Fibroblast of lung (primary cell): ENCODE measurements at places on chromosomes 3 and 15.

- DNase-seq = no peak
Observed at GRCh38 chr3:123013876-123014275, 13.7 kb downstream of the SEMA5B start.

DNA sequence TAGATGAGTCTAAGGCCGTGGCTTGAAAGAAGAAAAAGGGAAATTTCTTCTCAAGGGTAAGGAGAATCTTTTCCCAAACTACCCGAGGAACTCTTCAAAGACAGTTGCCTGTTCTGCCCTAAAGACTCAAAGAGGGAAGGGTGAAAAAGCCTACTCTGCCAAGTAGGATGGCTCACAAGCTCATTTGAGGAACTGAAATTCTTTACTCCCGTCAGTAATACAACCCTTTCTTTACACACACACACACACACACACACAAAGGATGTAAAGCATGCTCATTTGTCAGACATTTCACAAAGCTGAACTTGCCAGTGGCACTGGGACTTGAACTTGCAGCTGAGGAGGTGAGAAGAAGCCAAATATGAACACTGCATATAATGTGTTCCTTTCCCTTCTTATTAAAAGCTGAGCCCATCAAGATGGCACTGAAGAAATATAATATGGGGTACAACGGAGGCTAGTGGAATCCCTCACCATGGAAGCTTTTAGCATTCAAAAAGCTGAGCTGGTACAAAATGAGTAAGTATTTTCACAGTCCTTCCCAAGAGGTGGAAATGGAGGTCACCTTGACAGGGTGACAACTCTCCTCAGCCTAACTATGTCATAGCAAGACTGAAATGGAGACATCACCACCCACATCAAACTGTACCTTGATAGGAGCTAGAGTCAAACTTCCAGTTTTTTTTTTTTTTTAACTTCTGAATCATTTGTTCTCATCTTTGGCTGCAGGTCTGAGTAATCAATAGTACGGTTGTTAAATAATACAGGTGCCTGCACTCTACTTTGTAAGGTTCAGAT is 57.6 kb downstream of the TAFA4 start:
- no peak for DNase-seq

DNA sequence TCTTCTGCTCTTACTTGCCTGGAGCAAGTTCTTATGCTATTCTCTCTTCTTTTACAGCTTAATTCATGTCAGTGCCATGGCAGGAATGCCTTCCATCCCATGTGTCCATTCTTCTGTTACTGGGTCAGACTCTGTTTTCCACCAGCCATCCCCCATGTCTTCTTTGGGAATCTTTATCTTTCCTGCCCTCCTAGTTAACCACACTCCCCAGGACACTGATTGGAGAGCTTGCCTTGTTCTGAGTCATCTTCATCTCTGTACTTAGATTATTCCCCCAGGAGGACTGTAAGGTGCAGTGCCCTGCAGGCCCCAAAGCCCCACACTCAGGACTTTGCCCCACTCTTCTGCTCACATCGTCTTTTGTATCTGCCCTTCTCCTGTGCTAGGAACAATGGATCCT is 3.6 kb downstream of the ABHD17C start:
- DNase-seq = peak; percentile 51

GRCh38 chr3:50212971-50213370 is 7.9 kb downstream of the SLC38A3 start:
- DNase-seq = no peak

DNA sequence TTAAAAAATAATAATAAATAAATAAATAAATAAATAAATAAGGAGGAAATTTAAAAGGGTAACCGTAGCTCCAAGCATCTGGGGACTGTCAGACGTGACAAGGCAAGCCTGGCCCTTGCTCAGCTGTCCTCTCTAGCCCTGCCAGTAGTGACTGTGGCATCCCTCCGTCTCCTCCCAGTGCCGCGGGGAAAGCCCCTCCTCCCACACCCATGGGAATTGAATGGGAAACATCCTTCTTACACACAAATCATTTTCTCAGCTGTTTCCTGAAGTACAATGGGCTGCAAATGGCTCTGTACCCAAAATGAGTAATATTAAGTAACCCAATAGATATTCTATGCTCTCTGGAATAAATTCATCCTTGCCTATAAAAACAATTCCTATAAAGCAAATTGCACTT is 101.6 kb upstream of the RAD18 start:
- DNase-seq = no peak

DNA sequence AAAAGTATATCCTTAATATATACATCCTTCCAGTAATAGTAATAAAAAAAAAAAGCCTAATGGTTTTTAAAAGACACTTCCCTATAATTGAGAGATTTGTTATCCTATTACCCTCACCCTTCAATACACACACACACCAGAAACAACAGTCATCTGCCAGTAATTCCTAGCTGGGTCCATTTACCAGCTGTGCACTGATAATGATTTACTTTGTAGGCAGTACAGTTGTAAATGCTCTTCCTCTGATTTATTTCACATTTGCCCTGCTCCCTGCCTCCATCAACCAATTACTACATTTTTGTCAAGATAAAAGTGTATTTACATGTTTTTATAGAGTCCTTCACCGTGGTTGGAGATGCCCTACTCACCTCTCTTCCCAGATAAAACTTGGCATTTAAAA is 12.4 kb downstream of the TPM1 start:
- peak; percentile 48 for DNase-seq

DNA sequence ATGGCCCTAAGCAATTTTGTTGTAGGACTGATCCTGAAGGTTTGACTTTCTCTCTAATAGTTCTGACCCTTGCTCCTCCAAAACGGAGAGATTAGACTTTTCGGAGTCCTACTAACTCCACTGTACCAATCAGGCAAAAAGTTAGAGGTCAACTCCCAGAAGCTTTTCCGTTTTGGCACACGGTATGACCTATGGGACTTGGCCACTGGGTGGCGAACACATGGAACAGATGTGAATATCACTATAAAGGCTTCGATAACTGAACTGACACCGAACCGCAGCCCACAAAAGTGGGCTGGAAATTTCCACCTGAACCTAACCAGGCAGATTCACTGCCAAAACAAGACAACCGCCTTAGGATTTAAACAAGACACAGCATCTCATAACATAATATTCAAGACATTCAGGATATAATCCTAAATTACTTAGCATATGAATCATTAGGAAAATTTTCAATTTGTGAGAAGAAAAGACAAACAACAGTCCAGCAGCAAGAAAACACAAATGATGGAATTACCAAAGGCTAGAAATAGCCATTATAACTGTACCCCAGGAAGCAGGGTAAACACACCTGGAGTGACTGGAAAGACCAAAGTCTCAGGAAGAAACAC is 12.2 kb upstream of the TM2D3 start:
- peak; percentile 18 for DNase-seq

DNA sequence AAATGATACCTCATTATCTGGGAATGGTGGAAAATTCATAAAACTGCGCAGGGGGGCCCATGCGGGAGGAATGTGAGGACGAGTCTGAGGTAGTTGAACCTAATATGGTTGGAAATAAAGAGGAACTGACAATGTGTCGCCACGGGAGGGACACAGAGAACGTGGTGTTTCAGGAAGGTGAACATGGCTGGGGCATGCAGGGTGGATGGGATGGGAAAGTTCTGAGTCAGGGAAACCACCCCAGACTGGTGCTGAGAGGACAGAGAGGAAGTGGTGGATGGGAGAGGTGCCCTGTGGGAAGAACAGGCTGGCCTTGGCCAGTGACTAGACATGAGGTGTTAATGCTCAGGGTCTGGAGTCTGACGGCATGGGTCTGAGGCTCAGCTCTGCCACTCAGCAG is 137.1 kb upstream of the WNT5A start:
- DNase-seq = peak; percentile 69

DNA sequence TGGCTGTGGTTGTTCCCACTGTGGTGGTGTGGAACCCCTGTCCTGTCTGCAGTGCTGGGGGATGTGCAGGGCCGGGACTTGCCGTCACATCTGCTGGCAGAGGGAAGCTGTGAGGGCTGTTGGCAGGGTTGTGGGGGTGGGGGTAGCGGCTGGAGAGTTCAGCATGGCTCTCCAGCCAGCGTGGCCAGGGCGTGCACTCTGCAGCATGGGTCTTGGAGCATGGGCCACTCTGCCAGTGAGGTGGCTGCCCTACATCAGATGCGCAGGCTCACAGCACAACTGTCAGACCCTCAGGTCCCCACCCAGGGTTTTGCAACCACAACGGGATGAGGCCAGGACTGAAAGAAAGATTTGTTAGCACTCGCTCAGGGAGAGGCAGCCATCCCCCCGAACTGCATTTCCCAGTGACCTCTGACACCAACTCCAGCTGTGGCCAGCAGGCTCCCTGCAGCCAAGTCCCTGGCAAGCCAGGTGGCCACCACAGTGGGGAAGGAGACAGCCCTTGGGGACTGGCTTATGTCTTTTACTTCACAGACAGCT is 237.7 kb upstream of the LYSMD4 start:
- no peak for DNase-seq

DNA sequence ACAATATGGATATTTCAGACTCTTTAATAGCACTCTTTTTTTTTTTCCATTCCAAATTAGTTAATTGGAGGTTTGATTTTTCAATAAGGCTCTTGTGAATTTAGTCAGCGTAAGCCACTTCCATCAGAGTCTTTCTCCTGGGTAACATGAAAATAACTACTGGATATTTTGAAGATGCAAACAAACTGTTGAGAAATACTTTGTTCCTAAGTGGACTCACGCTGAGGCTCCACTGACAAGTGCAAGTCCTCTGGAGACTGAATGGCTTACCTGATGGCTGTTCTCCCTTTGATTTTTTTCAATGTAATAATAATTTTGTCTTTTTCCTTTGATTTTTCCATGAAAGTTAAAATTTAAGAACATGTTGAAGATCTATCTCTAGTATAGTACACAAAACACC is 26.0 kb upstream of the TM4SF1 start:
- no peak for DNase-seq

GRCh38 chr3:11091088-11091590 is 63.2 kb upstream of the HRH1 start:
- peak; percentile 34 for DNase-seq

- no peak for DNase-seq
Observed at GRCh38 chr3:127091376-127091775, 101.6 kb upstream of the PRR23E start.

DNA sequence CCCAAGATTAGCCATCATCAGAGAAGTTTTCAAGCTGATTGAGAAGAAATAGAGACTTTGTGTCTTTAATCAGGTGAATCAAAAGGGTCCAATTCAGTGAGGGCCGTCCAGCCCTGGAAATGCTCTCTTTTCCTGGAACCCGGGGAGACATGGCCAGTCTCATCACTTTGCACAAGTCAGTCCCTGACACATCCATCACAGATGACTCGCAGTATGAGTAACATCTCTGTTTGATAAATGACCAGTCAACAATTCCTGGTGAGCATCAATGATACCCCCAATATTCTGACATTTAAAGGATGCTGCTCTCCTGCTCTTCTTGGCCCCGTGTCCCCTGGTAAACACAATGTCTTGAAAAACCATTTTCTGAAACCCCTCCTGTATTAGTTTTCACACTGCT is 26.7 kb downstream of the C3orf20 start:
- DNase-seq = no peak
